Inflammatory macrophage (primary cell): ENCODE measurements at places on chromosomes 11 and 22.

GRCh38 chr11:128190312-128190711 is 397.0 kb downstream of the ETS1 start:
- no peak for DNase-seq

DNA sequence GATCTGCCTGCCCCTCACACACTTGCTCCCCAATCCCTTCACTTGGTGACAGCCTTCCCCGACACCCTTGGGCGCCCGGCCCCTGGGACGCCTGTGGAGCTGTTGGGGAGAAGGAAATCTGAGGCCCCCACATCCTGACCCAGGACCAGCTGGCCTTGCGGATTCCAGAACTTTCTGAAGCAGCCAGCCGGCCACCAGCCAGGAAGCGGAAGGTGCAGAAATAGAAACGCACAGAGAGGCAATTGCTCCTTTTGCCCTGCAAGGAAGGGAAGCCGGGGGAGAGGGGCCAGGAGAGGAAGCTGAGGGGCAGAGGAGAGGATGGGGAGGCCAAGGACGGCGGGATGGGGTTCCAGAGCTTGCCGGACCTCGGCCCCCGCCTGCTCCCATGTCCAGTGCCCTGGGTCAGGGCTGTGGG is 66.7 kb upstream of the LINC01488 start:
- no peak for DNase-seq

DNA sequence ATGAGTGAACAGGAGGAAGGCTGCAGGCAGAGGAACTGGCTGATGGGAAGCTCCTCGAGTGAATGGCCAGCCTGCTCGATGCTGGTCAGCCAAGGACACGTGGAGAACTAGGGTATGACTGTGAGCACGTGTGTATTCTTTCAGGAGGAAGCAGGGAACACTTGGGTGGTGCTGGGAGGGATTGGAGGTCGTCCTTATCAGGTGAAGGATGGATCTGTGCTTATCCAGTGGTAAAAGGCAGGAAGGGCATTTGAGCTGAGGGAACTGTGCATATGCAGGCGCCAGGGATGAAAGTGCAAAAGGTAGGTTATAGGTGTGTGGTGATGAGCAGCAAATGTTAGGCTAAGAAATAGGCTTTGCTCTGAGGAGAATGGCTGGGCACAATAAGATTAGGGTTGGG is 9.7 kb upstream of the SLCO2B1 start:
- peak; percentile 27 for DNase-seq

DNA sequence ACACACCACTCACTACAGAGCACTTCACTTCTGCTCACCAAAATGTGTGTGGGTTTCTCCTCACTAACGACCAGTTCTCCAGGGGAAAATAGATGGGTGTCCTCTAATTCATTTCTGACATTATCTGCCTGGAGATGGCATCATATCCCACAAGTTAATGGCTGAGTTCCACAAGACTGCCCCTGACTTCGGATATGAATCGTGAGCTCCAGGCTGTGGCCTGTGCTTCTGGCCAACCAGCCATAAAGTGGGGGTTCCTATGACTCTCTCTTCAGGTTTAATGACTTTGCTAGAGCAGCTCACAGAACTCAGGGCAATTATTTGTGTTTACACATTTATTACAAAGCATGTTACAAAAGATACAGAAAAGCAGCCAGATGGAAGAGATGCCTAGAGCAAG is 113.0 kb upstream of the SYT13 start:
- DNase-seq = no peak

DNA sequence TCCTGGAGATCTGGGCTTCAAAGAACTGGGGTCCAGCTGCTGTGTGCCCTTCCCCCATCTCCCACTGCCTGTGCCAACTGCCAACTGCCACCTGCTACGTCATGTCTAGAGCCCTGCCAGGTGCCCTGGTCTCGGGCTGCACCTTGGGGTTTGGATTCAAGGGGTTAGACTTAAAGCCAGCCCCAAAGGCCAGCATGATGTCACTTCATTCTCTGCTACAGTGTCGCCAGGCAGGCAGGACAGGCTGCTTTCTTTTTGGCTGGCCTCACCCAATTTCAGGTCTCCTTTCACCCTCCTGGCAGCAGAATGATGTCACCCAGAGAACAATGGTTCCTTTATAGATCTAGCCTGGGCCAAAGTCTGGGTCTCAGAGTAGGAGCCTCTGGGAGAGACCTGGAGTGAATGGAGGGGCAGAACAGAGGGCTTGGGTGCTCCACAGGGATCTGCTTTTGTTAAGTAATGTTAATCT is 79.5 kb upstream of the CRYBB3 start:
- no peak for DNase-seq

GRCh38 chr11:94786264-94787126 is 18.3 kb downstream of the AMOTL1 start:
- peak; percentile 51 for DNase-seq

DNA sequence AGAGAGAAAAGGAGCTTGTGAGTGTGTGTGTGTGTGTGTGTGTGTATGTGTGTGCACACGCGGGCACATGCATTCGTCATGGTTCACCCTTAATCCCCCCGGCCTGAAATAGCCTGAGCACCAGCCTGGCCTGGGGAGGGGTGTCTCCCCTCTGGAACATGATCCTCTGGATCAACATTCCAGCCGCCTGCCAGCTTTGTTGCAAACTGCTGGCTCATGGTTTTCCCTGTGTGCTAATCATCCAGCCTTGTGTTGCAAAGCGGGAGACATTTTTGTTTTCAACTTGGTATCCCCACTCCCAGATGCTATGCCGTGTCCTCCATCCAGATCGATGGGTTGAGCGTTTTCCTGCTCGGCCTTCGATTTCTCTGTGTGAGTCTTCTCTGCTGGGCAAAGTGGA is 94.3 kb downstream of the FEZ1 start:
- DNase-seq = no peak

DNA sequence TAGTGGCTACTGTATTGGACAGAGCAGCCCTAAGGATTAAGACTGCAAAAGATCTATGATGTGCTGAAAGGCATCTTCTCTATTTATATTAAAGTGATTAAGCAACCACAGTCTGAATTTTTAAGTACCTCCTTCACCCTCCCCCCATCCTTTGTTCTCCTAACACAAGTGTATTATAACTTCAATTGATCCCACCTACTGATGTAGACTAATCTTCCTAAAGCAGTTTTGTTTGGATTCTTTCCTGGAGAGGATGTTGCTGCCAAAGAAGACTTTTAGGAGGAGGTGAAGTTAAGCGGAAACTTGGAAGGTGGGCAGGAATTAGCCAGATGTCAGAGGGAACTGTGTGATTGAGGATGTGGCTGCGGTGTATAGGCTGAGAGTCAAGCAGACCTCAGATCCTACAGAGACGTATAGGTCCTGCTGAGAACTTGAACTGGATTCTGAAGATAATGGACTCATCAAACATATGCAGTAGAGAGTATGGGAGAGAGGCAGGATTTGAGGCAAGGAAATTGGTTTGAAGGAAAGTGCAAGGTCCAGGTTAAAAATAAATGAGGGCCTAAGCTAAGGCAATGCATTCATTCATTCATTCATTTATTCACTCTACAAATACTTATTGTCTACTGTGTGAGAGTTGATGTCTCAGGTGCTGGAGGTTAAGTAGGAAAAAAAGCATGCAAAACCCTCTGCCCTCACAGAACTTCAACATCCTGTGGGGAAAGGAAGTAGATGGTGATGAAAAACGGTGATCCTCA is 5.2 kb upstream of the RASSF10 start:
- DNase-seq = no peak

DNA sequence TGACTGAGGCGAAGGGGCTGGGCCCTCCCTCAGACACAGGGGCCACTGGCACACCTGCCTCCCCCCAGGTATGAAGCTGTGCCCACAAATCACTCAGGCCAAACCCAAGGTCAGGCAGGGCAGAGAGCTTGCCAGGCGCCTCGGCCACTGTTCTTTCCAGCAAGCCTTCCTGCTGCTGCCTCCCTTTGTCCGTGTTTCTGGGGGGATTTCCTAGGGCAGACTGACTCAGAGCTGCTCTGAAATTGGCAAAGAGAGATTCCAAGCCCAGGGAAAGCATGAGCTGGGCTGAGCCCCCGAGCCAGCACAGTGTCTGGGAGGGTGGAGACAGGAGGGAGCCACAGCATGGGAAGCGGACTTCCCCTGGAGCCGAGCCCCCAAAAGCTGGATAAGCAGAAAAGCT is 33.2 kb downstream of the PPP2R1B start:
- no peak for DNase-seq

DNA sequence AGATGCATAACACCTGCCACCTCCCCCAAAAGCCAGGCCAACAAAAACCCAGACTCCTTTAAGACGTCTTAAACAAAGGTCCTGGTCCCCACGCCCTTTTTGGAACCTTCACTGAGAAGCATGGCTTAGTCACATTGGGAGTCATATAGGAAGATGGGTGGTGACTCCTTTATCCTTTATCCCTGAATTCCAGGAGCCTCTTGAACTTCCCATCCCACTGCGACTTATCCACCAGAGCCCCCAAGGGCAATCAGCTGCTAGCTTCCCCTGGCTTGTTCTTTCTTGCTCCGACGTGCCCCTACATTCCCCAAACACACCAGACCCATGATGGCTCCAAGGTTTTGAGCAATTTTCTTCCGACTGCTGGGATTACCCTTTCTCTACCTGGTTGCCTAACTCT is 567.0 kb upstream of the CADM1 start:
- no peak for DNase-seq

DNA sequence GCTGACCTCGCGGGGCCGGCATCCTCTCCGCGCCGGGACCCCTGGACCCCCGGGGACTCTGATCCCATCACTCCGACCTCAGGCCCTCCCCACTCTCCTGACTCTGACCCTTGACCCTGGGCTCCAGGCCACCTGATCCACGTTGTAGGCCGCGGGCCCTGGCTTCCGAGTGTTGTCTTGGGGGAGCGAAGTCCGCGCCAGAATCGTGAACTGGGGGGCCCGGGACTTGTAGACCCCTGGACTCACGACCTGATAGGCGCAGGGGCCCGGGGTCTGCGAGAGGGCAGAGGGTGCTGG is 716 bp upstream of the TYMP start:
- no peak for DNase-seq

DNA sequence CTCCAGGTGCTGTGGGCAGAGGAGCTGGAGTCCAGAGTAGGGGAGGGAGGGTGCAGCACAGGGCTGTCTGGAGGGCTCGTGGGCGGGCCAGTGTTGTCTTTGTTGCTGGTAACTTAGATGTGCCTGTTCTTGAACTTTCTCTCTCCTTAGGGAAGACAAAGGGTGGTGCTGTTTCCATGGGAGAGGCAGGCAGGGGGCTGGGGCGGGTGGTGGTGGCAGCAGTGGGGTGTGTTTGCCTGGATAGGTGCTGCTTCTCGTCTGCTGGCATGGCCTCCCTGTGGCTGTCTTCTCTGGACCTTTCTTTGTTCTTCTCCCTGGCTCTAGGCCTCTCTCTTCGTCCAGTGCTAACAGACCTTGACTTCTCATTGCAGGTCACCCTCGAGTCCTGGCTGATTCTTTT is 8.5 kb downstream of the SIDT2 start:
- DNase-seq = no peak

- no peak for DNase-seq
These were observed 122.2 kb upstream of the PDGFD start for GRCh38 chr11:104286129-104286528.

- no peak for DNase-seq
These were observed 906.2 kb downstream of the BRD1 start for GRCh38 chr22:48921411-48921903.

- DNase-seq = peak; percentile 96
These were observed 14.5 kb upstream of the MS4A7 start for GRCh38 chr11:60363542-60364470.

- no peak for DNase-seq
These were observed 182.8 kb downstream of the WNT11 start for GRCh38 chr11:76023236-76024068.

DNA sequence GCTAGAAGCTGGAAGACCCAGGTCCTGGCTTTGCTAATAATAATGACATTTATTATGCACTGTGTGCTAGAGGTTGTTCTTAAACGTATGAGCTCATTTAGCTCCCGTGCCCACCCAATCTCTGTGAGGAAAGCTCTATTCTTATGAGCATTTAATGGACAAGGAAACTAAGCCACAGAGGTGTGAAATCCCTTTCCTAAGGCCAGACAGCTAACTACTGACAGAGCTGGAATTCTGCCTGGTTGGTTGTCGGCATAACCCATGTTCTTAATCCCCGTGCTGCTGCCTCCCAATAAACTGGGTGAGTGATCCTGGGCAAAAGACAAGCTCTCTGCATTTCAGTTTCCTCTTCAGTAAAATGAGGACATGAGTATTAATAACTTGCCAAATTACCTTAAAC is 49.4 kb downstream of the SNX19 start:
- no peak for DNase-seq

GRCh38 chr11:64887757-64888405 is 9.5 kb upstream of the EHD1 start:
- peak; percentile 81 for DNase-seq

DNA sequence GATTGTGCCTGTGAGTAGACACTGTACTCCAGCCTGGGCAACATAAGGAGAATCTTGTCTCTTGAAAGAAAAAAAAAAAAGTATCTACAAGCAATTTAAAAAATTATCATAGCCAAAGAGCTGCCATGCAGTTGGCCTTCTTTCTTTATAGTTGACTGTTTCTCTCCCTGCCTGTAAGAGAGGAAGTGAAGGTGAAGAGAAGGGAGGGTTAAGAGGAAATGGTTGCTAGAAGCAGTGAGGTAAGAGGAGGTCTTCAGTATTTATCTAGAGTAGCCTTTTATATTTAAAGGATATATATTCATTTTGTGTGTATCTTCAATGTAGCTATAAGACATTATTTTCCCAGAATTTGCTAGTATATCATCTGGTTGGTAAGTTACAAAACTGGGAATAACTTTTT is 217.9 kb downstream of the TMEM135 start:
- DNase-seq = no peak

GRCh38 chr11:111697933-111698371 is 68.2 kb downstream of the PPP2R1B start:
- DNase-seq = no peak

- peak; percentile 43 for DNase-seq
These were observed 123.6 kb downstream of the ABTB2 start for GRCh38 chr11:34234086-34234740.

GRCh38 chr11:76408171-76408965 is 27.2 kb downstream of the GVQW3 start:
- no peak for DNase-seq

DNA sequence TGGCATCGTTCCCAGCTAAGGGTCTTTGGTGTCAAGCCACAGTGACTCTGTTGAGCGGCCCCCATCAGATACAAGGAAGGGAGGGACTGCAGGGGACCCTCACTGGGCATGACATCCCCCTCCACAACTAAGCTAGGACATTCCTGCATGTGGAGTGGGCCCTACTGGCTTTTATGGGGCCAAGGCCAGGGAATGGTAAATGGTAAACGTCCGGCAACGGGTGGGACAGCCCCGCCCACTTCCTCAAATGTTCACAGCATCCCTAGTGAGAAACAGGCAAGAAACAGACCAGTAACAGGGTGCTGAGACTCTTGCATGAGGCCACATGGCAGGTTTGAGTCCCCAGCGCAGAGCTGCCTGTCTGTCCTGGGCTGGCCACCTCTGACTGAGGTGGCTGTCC is 4.4 kb downstream of the TMPRSS6 start:
- DNase-seq = no peak

DNA sequence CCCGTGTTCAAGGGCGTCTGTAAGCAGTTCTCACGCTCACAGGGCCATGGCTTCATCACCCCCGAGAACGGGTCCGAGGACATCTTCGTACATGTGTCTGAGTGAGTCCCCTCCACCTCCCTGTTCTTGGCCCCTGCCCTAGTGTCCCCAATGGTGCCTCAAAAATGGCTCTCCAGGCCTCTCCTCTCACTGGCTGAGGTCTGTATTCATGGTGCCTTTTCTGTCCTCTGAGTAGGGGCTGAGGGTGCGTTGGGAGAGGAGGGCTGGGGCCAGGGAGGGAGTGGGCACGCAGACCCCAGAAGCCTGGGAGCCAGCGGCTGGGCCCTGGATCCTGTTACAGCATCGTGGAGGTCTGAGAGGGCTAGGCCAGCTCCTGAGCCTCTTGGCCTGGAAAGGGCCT is 12.9 kb downstream of the CSDC2 start:
- DNase-seq = no peak
